ENCODE measurements at places on chromosomes 3 and 15.

- DNase-seq, result no peak
Observed at GRCh38 chr15:66288551-66289185, 4.7 kb upstream of the DIS3L start.

DNA sequence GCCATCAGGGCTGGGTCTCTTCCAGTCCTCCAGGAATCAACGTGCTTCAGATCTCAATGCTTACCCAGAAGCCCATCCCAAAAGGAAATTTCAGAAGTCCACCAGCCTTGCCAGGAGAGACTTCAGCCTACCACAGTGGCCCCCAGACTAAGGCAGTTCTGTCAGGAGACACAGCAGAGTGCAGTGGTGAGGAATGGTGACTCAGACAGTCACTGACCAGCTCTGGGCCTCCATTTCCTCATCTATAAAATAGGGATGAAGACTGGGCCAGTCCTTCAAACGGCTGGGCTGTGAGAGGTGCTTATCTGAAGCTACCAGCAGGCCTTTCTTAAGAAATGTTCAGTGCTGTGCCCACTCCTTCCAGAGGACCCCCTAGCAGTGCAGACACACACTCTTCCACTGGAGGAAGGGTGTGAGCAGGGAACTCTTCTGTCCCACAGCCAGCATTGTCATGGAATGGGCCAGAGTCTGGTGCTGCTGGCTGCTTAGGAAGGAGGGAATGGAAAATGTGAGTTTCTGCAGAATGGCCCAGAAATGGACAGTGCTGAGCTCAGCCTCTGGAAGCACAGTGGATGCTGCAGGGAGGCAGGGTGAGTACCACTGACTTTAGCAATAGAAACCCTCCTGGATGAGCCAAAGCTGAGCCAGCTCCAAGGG, 41.6 kb upstream of the DUSP7 start:
- no peak for DNase-seq

DNA sequence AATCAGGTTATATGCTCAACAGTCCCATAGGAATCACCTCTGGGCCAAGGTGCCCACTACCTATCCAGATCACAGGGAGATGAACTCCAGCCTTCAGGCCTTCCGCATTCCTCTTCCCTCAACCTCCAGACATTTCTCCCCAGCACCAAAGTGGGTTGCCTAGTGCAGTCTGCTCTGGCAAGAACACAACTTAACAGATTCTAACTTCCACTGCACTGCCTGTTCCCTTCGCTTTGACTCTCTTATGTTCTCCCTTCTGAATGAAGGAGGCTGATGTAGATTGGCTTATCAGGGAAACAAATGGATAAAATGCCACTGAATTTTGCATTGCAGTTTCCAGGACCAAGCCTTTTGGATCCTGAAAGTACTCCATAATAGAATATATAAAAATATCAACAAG, 106.3 kb downstream of the SRGAP3 start:
- no peak for DNase-seq

DNA sequence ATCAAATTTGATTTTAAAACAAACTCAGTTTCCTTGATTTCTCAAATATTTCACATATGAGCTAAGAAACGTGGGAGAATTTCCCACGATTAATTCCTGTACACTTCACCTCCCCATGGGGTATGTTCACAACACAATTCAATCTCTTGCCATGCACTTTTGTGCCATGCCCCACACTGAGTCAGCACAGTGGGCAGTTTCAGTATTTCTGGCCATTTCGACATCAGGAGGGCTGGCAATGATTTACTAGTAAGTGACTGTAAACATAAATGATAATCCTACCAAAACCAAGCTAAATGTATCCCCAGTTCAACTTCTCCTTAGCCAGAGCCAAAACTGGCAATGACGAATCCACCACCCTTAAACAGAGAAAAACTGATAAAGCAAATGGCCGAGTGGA, 293.6 kb downstream of the FGF12 start:
- DNase-seq, result no peak

DNA sequence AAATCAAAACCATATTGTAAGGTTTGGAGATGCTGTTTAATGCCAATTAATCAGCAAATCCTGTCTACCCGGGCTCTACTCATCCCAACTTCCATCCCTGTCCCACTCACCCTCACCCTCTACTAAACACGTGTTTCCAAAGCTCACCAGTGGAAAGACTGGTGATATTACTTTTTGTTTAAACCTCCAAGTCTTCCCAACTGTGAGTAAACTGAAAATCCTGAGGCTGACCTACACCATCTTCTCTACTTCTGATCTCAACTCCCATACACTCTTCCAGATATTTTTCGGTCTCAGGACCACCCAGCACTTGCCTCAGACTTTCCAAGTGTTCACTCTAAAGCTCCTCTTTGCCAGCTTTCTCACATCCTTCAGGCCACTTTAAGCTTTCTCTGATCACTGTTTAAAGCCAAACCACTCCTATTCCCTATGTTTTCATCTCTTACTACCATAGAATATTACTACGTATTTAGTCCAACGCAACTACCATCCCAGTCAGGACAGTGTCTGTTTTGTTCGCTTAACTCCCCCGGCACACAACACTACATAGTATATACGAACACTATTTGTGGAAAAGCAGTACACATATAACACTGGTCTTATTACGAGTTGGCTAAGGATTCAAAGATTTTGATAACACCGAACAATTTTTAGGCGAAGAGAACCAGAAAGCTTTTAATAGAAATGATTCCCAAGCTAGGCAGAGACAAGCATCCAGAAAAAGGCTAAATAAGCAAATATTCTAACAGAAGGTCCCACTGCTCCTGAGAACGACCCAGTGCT, 684 bp downstream of the RPL4 start:
- DNase-seq, result no peak

- no peak for DNase-seq
Observed at GRCh38 chr3:170532573-170532972, 53.3 kb downstream of the SLC7A14 start.

GRCh38 chr15:89526181-89526580, 29.8 kb upstream of the RHCG start:
- DNase-seq, result no peak

DNA sequence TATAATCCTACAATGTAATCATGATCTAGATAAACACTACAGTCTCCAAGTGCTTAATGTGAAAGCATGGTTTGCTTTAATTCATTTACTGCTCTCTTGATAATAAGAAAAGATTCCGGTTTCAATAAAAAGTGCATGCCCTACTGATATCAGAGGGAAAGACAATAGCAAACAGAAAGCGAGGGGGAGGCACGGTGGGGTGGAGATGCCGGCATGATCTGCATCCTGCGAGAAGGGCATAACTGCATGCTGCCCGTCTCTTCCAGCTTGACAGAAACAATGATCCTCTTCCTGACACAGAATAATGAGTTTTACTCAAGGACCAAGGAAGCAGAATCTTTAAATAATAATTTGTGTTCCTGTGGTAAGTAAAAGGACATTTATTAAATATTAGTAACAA, 51.7 kb downstream of the GOLIM4 start:
- no peak for DNase-seq

- DNase-seq, result no peak
Observed at GRCh38 chr15:91624353-91624968, 229.0 kb upstream of the SLCO3A1 start.

GRCh38 chr3:98732286-98733052, 30.7 kb upstream of the ST3GAL6 start:
- peak; percentile 2 for DNase-seq

DNA sequence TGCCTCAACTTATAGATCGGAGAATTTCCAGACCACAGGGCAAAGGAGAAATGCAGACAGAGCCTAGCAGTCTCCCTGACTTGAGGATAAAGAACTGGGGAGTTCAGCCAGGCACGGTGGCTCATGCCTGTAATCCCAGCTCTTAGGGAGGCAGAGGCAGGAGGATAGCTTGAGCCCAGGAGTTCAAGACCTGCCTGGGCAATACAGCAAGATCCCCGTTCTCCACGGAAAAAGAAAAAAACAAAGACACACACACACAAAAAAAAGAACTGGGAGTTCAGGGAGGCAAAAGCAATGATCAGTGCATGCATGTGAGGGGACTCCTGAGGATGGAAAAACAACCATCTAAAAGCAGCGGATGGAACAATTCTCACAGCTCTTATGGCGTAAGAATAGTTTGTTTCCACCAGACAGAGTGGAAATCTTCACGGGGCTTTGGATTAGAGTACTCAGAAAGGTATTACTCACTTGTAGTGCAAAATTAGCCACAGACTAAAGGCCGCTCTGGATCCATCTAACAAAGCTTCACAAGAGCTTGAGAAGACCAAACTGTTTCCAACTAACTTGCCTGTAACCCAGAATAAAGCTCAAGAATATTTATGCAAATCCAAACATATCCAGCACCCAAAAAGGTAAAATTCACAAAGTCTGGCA, 16.3 kb downstream of the SEC11A start:
- no peak for DNase-seq

DNA sequence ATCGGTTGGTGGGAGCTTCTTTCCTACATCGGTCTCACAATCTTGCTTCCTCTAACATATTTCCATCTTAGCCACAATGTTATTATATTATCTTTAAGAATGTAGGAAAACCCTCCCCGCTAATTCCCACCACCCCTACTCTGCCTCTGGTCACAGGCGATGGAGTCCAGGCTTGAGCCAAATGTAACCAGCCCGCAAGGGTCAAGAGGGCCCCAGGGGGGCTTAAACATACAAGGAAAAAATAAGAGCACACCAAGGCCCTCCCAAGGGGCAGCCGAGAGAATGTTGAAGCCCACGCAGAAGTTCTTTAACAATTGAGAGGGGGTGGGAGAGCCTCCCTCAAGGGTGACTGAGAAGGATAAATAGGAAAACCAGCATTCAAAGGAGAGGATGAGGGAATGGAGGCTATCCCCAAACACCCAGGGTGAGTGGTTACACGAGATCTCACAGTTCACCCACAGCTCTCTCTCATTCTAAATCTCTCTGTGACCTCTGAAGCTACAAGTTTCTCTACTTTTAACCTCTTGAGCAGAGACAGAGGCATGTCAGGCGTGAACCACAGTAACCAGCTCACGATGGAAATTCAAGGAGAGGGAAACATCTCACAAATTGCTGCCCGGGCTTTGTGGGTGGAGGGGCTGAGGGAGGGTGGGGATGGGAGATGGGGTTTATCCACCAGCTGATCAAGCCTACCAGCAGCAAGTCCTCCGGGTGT, 31.4 kb upstream of the UACA start:
- no peak for DNase-seq

GRCh38 chr15:96699871-96700401, 369.4 kb downstream of the NR2F2 start:
- DNase-seq, result no peak

- DNase-seq, result no peak
Observed at GRCh38 chr15:70050441-70050840, 47.3 kb downstream of the TLE3 start.

DNA sequence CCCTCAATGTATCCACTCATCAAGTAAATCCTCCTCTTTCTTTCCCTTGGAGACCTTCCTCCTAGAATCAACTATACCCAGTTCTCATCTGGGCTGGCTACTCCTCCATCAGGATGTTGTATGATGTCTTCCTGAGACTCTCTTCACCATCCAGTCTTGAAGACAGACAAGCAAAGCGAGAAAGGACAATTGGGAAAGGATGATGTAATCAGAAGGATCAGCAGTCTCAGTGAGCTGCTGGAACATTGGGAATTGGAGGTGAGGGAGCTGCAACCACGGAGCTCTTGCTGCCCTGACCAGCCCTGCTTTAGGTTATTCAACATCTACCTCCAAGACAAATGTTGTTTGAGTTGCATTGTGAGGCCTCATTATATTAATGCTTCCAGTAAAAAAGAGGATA, 48.0 kb upstream of the UBP1 start:
- no peak for DNase-seq

DNA sequence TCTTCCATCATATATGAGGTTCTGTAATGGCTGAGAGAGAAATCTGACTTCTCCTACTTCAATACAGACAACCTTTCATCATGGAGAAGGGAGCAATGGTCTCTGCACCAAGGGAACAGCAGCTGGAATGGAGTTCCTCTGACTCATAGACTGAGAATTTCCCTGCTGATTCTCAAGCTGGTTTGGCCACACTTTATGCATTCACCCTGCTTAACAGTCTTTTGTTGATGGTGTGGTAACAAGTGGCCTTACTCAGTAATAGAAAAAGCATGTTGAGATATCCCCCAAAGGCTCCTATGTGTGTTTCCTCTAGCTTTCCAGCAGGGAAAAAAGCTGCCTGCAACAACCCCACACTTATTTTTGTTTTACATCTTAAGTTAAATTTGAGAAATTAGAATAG, 138.1 kb downstream of the GREM1 start:
- DNase-seq, result no peak

GRCh38 chr15:88448991-88449461, 18.2 kb downstream of the MRPL46 start:
- no peak for DNase-seq

GRCh38 chr3:13884851-13885703, 5.2 kb upstream of the WNT7A start:
- peak; percentile 18 for DNase-seq

DNA sequence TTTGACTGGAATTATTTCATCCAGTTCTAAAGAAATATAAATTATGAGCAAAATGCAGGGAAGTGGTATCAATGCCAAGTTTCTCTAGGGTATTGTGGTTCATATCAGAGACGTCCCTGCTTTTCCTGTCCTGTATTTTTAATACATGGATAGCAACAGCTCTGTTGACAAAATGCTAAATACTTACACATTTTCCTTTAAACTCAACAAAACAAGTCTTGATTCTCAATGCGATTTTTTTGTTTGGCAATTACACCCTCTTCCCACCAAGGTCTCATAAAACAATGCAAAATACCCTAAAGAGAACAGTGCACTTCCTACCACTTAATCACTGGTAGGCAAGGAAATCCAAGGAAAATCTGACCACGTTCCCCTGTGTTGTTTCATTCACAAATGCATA, 120.0 kb downstream of the DUT start:
- DNase-seq, result no peak

DNA sequence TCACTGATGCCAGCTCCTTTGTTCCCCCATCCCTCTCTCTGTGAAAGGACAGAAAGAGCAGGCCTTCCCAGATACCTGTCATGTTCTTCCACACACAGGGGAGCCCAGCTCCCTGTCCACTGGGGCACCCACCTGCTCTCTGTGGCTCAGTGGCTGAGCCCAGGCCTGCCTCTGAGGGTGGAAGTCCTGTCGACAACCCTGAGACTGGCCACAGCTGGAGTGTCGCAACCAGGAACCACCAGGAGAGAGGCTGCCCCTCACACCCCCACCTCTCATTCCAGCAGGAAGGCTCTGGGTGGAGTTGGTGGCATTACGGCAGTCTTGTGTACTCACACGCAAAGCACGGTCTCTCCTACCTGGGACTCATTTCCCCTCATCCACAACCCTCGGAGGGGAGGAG, 66.3 kb downstream of the MEGF11 start:
- DNase-seq, result no peak

- no peak for DNase-seq
Observed at GRCh38 chr3:35638980-35639253, 408 bp upstream of the ARPP21 start.
